Erythroblast (primary cell): ENCODE measurements at places on chromosomes 2 and 18.

GRCh38 chr2:202215179-202215578 lies 23.2 kb downstream of the SUMO1 start:
- no peak for DNase-seq

DNA sequence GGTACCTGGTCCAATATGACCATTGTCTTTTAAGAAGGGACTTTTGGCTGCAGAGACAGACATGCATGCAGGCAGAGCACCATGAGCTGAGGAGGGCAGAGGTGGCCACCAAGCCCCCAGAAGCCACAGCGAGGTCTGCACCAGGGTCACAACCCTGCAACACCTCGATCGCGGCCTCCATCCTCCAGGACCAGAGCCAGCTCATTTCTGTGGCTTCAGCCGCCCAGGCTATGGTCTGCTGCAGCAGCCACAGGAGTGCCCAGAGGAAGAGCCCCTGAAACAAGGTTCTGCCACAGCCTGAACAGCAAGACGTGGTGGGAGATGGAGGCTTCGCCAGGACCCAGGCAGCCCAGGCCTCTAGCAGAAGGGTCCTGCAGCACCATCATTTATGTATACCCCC lies 53.9 kb downstream of the ANKMY1 start:
- DNase-seq: no peak

GRCh38 chr2:11022064-11022463 lies 110.3 kb downstream of the KCNF1 start:
- DNase-seq: no peak

- no peak for DNase-seq
Observed at GRCh38 chr2:240275386-240275785, 134.9 kb upstream of the OTOS start.

DNA sequence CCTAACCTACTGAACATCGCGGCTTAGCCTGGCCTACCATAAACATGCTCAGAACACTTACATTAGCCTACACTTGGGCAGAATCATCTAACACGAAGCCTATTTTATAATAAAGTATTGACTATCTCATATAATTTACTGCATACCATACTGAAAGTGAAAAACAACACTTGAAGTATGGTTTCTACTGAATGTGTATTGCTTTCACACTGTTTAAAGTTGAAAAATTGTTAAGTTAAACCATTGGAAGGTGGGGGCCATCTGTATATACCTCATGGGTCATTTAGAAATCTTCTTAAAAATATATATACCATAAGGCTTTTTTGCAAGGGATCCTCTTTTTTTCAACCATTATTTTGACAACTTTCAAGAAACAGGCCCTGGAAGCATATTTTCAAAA lies 16.5 kb downstream of the RNF149 start:
- DNase-seq: no peak

- DNase-seq: peak; percentile 57
Observed at GRCh38 chr2:60641811-60642788, 88.6 kb upstream of the BCL11A start.

GRCh38 chr2:226828191-226828590 lies 7.7 kb upstream of the RHBDD1 start:
- DNase-seq: no peak

DNA sequence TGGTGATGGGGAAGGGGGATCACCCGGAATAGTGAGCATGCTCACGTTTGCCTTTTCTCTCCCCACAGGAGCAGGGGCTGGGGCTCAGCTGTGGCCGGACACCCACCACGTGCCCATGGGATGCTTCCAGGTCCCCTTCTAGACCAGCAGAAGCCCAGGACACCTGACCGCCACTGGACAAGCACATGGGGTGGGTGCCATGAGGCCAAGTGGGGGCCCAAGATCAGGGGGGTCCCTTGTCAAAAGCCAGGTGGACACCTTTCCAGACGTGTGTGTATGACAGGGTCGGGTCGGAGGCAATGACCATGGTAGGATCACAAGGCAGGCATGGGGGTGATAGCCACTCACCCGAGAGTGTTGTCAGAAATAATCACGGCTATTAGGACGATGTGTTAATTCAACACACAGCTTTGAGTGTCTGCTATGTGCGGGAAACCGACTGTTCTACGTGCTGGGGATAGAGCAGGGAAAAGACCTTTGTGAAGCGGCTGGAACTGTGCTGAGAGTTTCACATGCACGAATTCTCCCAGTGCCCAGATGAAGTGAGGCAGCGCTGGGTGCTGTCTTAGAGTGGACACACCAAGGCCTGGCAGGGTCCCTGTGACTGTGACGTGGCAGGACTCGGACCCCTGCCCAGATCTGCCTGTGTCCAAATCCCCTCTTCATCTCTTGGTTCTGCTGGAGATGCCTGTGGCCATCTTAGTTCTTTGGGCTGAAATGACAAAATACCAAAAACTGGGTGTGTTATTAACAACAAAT lies 244.7 kb downstream of the NDUFA10 start:
- no peak for DNase-seq

- DNase-seq: no peak
Observed at GRCh38 chr2:43265421-43265820, 39.0 kb upstream of the ZFP36L2 start.

- no peak for DNase-seq
Observed at GRCh38 chr2:196594158-196594557, 45.4 kb upstream of the CCDC150 start.

DNA sequence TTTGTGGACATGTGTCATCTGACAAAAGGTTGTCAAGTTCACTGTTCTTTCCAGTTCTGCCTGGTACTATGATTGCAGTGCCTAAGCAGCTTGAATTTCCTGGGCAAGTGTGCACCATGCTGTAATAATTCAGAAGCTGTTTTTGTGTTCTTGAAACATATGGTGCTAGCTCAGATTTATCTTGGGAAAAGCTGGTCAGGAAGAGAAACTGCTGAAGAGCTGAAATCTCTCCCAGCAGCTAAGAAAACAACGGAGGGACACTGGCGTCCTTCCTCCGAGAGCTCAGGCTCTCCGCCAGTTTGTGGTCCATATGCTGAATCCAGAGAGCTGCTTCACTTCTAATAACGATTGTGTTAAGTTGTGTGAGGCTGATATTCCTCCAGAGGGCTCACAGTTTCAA lies 642.0 kb downstream of the DPP10 start:
- no peak for DNase-seq

DNA sequence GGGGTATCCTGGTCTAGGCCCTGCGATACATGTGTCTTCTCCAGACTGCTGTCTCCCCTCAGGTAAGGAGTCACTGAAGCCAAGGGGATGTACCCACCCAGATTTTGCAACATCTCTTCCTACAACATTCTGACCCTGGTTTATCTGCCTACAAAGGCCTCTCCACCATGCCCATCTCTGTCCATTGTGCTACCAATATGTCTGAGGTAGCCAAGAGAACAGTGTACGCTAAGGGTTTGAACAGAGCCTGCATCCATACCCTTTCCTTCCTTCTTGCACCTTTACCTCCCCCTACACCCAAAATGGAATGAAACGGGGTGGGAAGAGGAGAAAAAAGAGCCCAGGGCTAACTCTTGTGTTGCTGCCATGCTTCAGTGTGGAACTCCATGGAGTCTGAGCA lies 11.9 kb downstream of the ZC3H15 start:
- DNase-seq: no peak

- no peak for DNase-seq
Observed at GRCh38 chr2:34627003-34627402, 1027.9 kb upstream of the FAM98A start.
